MM.1S (cell line): ENCODE measurements at places on chromosomes 3 and 15.

DNA sequence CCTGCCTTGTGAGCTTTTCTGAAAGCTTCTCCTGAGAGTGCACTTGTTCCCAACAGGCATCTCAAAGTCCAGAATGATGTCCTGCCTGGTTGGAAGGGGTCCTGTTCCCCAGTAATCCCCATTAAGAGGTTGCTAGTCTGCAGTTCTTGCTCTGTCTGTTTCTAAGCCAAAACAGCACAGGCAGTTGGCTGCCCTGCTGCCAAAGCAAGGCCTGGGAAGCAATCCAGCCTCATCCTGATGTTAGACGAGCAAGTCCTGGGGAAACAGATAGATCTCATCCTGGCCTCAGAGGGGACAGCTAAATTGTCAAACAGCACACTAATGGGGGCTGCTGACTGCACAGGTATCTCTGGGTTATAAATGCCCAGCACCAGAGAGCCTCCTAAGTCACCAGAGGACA, 198.0 kb downstream of the EPHB1 start:
- DNase-seq: no peak

- DNase-seq: no peak
These were observed 26.6 kb downstream of the ITGB5 start for GRCh38 chr3:124860599-124860998.

GRCh38 chr3:144810160-144810559, 838.5 kb downstream of the DIPK2A start:
- DNase-seq: no peak

GRCh38 chr15:68126396-68126795, 72.3 kb downstream of the PIAS1 start:
- DNase-seq: no peak

GRCh38 chr3:5473471-5473870, 286.0 kb downstream of the EDEM1 start:
- no peak for DNase-seq
